Activated CD8-positive, alpha-beta memory T cell treated with anti-CD3 and anti-CD28 coated beads, Interleukin-2, amount 50 U/mL, for 4 hours (primary cell): ENCODE measurements at places on chromosomes 5 and 9.

DNA sequence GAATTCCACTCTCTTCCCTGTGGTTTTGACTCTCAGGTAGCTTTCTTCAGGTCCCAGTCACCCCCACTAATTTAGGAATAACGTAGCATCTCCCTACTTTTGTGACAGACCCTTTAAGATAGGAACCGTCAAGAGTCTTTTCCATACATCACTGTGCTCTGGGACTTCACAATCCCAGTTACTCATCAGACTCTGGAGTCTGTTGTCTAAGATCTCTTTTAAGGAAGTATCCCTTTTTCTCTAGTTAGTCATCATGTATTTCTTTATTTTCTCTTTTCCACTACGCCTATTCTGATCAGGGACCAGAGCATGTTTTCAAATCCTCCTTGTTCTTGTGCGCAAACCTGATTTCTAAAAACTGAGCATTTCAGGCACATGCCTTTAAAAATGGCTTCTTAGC lies 143.0 kb downstream of the GOLPH3 start:
- DNase-seq: no peak

GRCh38 chr5:113068559-113068958 lies 92.0 kb downstream of the DCP2 start:
- no peak for DNase-seq

DNA sequence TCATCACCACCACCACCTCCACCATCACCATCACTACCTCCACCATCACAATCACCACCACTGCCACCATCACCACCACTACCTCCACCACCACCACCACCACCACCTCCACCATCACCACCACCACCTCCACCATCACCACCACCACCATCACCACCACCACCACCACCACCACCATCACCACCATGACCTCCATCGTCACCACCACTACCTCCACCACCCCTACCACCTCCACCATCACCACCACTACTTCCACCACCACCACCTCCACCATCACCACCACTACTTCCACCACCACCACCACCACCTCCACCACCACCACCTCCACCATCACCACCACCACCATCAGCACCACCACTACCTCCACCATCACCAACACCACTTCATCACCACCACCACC lies 23.5 kb upstream of the ADCY2 start:
- DNase-seq: no peak

DNA sequence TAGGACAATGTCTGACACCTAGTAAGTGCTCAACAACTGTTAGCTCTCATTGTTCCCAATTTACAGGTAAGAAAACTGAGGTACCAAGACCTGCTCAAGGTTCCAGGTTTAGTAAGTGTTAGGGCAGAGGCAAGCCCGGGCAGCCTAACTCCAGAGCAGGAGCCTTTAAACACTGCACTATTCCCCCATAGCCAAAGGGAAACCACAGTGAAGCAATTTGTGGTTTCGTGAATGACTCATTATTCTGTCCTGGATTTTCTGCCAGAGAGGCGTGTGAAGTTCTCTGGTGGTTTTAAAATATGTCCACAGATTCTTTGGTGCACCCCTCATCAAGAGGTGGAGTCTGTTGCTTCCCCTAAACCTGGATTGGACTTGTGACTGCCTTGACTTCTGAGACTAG lies 1.0 kb upstream of the MCC start:
- DNase-seq: no peak

- DNase-seq: no peak
Measured at GRCh38 chr5:135244620-135245021, 154.4 kb downstream of the MACROH2A1 start.

DNA sequence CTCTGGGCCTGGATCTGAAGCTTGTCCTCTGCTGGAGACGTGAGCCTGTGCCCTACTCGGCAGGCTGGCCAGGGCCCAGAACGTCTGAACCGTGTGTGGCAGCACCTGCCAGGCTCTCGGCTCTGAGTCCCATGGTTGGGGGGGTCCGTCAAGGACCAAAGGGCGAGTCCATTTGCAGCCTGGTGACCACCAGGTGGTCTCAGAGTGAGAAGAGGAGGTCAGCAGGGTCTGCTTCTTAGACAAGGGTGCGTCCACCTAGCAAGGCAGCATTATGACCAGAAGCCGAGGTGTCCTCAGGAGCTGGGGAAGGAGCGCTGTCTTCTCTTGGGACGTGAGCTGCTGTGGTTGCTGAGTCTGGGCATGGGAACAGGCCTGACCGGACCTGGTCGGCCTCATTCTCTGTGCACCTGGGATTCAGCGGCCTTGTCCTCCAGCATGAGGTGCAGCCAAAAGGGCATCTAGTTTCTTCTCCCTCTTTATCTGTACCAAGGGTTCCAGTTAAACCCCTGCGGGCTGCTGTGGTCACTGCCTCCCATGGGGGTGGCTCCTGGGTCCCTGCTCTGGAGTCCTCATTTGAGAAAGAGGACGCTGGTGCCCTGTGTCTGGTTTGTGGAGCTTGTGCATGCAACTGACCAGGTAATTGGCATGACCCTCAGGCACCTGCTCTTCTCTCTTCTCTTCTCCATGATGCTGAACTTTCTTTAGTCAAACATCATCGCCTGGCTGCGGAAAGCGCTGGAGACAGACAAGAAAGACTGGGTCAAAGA lies 14.4 kb downstream of the EXOC3 start:
- no peak for DNase-seq

DNA sequence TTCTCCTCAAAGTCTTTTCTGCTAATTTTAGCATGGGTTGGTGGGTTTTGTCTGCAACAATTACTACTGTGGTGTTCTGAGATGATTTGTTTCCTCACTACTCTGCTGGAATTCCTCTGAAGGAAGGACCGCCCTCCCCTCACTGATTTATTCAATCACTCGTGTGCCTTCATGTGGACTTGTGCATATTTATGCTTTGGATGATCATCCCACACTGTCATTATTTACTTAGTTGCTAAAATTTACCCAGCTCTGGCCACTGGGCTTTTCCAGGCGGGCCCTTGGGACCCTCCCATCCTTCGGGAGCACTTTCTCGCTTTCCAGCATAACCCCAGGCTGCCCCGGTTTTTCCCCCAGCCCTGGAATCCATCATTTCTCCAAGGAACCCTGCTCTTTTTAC lies 41.7 kb upstream of the NKD2 start:
- no peak for DNase-seq

DNA sequence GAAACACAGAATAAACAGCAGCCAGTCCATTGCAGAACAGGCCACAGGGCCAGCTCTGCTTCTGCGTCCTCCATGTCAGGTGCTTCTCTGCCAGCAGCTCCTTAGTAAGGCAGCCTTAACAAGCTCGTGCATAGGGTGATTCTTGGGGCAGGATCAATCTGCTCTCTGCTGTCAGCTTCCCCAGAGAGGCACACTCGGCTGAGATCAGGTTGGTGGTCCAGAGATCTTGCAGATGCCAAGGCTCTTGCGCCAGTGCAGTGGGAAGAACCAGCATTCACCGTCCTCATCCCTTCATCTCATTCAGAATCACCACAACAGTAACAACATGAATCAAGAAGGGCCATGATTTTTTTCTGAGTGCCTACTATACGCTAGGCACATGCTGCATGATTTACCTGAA lies 49.0 kb upstream of the ALDH1B1 start:
- DNase-seq: no peak

DNA sequence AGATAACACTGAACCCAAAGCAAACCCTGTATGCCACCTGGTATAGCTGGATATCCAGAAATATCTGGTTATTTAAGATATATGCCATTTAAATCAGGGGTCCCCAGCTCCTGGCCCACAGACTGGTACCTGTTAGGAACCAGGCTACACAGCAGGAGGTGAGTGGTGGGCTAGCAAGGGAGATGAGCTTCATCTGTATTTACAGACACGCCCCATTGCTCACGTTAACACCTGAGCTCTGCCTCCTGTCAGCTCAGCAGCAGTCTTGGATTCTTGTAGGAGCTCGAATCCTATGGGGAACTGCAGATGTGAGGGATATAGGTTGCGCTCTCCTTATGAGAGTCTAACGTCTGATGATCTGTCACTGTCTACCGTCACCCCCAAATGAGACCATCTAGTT lies 646.6 kb downstream of the TLE4 start:
- no peak for DNase-seq

GRCh38 chr9:70262948-70263347 lies 4.2 kb downstream of the SMC5 start:
- no peak for DNase-seq

DNA sequence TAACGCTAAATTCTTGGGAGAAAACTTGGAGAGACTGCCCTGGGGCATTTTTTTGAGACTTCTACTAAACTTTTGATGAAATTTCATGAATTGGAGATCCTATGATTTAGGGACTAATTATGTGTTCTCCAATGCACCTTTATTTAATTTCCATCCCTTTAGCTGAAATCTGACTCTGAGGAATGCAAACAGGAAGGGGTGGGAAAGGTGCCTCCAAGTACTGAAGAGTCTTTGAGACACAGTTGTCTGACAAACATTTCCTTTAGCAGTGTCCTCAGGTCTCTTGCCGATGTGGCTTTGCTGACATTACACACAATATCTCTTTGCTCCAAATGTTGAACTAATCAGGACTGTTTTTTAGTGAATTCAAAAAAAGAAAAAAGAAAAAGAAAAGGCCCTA lies 76.9 kb downstream of the LIX1 start:
- no peak for DNase-seq

DNA sequence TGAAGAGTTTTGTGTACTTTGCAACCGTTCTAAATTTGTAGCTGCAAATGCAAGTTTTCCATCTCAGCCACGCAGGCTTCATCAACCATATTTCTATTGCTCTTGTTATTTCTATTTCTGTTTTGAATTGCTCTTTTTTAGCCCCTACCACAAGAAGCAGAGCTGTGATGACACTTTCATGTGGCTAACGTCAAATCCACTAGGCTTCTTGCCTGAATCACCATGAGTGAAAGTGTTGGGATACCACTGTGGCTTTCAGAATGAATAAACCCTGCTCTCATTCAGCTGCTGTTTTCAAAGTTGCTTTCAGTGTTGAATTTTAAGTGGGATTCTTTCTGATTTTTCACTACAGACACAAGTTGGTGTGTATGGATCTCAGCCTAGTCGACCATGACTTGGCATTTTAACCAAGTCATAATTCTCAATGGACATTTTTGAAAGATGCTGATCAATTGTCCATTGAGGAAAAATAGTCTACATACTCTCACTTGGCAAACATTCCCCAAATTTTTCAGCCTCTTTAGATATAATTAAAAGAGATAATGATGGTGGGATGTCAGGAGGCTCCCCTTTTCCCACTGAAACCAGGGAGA lies 41.0 kb upstream of the MTAP start:
- DNase-seq: no peak

DNA sequence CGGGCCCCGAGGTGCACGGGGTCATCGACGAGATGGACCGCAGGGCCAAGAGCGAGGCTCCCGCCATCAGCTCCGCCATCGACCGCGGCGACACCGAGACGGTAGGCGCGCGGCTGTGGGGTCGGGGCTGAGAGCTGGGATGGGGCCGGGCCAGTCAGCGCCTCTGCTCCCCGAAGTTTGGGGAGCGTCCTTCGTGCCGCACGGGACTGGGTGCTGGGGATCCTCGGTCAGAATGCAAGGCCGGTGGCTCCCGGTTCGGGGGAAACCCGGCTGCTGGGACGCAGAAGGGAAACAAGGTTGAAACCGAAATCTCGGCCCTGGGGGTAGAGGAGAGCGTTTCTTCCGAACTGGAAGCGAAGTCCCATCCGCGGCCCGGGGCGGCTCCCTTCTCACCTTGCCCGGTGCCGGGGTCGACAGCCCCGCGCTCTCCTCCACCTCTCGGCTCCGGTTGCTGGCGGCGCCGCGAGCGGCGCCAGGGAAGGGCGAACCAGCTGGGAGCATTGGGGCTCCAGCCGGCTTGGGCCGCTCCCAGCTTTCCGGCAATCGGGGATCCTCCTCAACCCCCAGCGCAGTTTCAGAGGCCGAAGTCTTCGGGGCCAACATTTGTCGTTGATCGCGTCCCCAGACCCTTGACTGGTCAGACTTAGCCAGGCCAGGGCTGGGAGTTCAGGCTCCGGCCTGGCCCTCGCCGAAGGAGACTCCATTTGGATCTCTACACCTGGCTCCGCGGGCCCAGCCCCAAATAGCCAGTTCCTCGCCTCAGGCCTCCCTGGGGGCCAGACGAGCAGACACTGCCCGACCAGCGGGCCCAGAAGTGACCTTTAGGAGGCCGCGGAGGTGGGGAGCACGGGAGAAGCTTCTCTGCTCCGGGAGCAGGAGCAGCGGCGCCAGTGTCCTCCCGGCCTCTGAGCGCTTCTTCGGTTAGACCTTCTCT lies 1.1 kb downstream of the LHX2 start:
- DNase-seq: no peak

- no peak for DNase-seq
Measured at GRCh38 chr5:111857623-111858022, 100.6 kb upstream of the NREP start.

DNA sequence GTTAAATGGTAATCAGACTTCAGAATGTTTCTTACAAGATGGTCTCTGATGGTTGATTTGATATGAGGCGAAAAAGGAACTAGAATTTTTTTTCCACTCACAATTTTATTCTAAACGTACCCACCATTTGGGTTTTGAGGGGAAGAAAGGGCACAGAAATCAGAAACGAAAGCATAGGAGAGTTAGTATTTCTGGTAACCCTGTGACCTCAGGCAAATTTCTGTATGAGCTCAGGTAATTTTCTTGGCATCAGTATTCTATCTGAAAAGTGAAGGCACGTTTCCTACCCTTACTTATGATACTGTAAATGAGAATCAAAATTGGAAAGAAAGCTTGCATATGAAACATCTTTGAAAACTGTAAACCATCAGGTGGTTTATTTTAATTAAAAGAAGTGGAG lies 26.5 kb downstream of the TMEFF1 start:
- DNase-seq: no peak

- no peak for DNase-seq
Measured at GRCh38 chr5:116605310-116606070, 30.9 kb upstream of the SEMA6A start.

GRCh38 chr5:168746893-168747640 lies 167.9 kb upstream of the PANK3 start:
- DNase-seq: no peak

DNA sequence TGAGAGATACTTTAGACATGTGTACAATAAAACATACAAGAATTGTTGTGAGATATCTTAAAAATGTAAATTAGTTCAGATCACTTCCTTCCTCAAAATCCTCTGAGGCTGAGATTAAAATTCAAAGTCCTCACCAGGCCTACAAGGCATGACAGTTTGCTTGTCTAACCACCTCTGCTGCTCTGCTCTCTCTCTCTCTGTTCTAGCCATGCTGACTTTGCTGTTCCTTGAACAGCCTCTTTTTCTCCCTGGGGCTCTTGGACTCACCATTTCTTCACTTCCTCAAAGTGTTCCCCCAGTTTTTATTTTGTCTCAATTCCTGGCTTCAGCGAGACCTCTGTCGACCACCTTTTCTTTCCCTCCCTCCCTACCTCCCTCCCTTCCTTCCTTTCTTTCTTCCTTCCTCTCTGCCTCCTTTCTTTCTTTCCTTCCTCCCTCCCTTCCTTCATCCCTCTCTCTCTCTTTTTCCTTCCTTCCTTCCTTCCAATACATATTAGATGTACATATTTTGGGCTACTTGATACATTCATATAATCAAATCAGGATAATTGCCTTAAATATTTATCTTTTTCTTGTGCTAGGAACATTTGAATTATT lies 27.0 kb downstream of the CATSPER3 start:
- DNase-seq: no peak

DNA sequence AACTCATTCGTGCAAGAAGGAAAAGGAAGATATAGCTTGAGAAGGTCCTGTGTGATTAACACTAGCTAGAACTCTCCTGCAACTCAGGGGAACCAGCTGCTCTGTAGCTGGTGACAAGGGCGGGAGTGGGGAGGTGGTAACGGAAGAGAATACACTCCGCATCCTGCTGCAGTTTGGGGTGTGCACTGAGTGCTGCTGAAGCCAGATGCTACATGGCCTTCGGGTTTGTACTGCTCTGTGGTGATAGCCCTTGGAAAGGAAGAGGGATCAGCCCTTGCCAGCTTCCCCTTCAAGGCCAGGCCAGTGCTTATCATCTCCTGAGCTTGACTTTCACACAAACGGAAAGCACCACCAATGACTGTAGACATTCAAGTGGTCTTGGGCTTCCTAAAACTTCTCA lies 34.3 kb downstream of the FRMD3 start:
- no peak for DNase-seq
